ENCODE measurements at places on chromosomes 2 and 18. TPM values are rescaled to one million over a fixed set of nuclear protein-coding genes. Genes with fewer than 3 reads are reported as not detected.

MLPH gene
- total RNA-seq, result not detected

GPR39 gene
- total RNA-seq, result not detected

CCDC74B gene
- total RNA-seq, result 2.2 TPM

EPAS1 gene
- 16.5 TPM for total RNA-seq

PSD4 gene
- 2.1 TPM for total RNA-seq

ZNF385B gene
- 2.1 TPM for total RNA-seq

UCN gene
- 0.32 TPM for total RNA-seq

NBAS gene
- total RNA-seq, result 44.5 TPM

AGXT gene
- 1.3 TPM for total RNA-seq

SP110 gene
- 3.0 TPM for total RNA-seq

SCN7A gene
- 0.18 TPM for total RNA-seq

HOXD3 gene
- not detected for total RNA-seq

HNMT gene
- 0.04 TPM for total RNA-seq

REG3G gene
- not detected for total RNA-seq

KCNE4 gene
- not detected for total RNA-seq

ASIC4 gene
- 0.46 TPM for total RNA-seq

CCDC102B gene
- total RNA-seq, result 0.91 TPM

SLC23A3 gene
- 0.13 TPM for total RNA-seq

C2orf80 gene
- not detected for total RNA-seq

PID1 gene
- total RNA-seq, result 6.6 TPM

ALKAL2 gene
- 0.43 TPM for total RNA-seq
